ENCODE measurements at places on chromosomes 7 and 10. TPM values are rescaled to one million over a fixed set of nuclear protein-coding genes. Genes with fewer than 3 reads are reported as not detected.

NPTX2 gene
- 0.44 TPM for total RNA-seq

IQUB gene
- 0.49 TPM for total RNA-seq

TDRD1 gene
- total RNA-seq, result 0.18 TPM

EPDR1 gene
- total RNA-seq, result 11.7 TPM

CAMK2G gene
- 27.7 TPM for total RNA-seq

TBRG4 gene
- 48.1 TPM for total RNA-seq

VSTM4 gene
- total RNA-seq, result 0.38 TPM

CACNA2D1 gene
- 20.7 TPM for total RNA-seq

SLC39A12 gene
- total RNA-seq, result 0.10 TPM

PRPS1L1 gene
- not detected for total RNA-seq

ODAD2 gene
- 3.9 TPM for total RNA-seq

TLX1 gene
- 31.0 TPM for total RNA-seq

SOSTDC1 gene
- total RNA-seq, result 0.18 TPM

VENTX gene
- total RNA-seq, result 0.23 TPM

NOBOX gene
- not detected for total RNA-seq

GARIN1A gene
- 4.3 TPM for total RNA-seq

TMEM196 gene
- not detected for total RNA-seq

DIP2C gene
- total RNA-seq, result 13.1 TPM

URGCP gene
- 13.0 TPM for total RNA-seq

AKAP9 gene
- total RNA-seq, result 37.6 TPM

NUTM2A gene
- 2.6 TPM for total RNA-seq

GPNMB gene
- 0.49 TPM for total RNA-seq

ITPRID1 gene
- not detected for total RNA-seq

ACSM6 gene
- not detected for total RNA-seq

GBX1 gene
- total RNA-seq, result 13.8 TPM

TSPAN13 gene
- 82.0 TPM for total RNA-seq

LRIT1 gene
- total RNA-seq, result not detected

HABP2 gene
- total RNA-seq, result not detected

FLNC gene
- total RNA-seq, result 7.7 TPM

Data from endothelial cell (in vitro differentiated cells).